HS-5 (cell line): ENCODE measurements at places on chromosomes 2 and 18.
A peak's percentile ranks its signal among the peaks of the same experiment; 100 is the strongest.

DNA sequence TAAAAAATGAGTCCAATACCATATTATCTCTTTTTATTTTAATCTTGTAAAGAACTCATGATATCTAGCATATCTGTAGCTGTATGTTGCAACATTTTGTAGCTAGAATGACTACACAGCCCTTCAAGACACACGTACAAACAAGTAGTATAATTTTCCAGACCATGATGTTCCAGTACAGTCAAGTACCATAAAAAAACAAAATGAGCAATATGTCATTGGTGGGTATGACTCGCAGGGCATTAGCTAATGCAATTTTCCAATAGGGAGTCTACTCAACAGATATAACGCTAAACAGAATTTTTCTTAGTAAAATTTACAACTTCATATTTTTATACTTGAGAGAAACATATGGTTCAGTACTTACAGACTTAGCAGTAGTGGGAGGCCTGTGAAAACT, 53.6 kb upstream of the UGP2 start:
- peak; percentile 68 for DNase-seq

DNA sequence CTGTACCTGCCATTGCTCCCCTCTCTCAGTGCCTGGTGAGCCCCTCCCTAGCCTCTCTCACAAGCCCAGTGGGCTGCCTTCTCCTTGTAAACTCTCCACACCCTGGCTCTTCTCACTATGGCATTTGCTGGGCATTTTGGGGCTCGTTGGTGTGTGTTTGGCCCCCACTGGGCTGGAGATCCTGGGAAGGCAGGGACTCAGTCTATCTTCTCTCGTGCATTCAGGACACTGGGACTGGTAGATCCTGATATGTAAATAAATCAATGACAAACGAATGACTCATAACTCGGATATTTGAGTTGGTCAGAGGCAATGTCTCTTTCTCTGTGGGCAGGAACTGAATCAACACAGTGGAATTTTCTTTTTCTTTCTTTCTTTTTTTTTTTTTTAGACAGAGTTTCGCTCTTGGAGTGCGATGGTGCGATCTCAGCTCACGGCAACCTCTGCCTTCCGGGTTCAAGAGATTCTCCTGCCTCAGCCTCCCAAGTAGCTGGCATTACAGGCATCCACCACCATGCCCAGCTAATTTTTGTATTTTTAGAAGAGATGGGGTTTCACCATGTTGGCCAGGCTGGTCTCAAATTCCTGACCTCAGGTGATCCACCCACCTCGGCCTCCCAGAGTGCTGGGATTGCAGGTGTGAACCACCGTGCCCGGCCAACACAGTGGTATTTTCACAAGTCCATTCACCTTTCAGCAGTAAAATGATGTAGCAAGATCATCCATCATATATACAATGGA, 144.6 kb upstream of the SPRED2 start:
- peak; percentile 89 for DNase-seq

- no peak for DNase-seq
These were observed 163.3 kb downstream of the SMAD7 start for GRCh38 chr18:48787203-48788151.

DNA sequence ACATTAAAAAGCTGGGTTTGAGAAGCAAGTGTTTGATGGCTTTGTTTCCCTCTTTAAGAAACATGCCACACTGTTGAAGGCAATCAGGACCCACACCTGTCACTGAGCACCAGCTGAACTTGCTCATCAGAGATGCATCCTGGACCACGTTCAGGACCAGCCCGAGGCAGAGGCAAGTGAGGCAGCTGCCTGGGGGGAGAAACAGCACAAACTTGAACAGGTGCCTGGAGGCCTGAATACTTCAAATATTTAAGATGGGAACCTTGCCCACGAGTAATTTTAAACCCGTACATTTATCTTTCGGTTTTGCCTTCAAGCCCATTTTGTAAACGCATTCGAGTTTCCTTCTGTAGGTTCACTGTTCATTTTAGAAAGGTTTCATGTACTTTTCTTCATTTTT, 421.3 kb downstream of the NYAP2 start:
- no peak for DNase-seq

- no peak for DNase-seq
These were observed 126.6 kb downstream of the SH3RF3 start for GRCh38 chr2:109255654-109256053.

GRCh38 chr18:50579061-50579774, 19.3 kb downstream of the MAPK4 start:
- no peak for DNase-seq

DNA sequence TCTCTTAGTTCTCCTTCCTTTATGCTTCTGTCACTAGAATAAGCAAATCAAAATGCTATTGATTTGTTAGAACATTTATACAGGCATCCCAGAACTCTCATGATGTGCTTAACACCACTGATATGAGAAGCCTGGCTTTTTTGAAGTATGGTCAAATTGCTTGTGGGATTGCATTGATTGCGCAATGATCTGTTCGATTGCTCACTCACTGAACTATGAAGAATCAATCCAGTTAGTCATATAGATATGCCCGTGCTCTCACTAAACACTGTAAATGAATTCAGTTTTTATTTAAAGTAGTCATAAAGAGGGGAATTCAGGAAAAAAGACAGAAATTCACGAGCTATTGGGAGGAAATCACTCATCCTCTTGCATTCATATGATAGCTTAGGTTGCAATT, 1237.8 kb downstream of the SUCLG1 start:
- peak; percentile 77 for DNase-seq

DNA sequence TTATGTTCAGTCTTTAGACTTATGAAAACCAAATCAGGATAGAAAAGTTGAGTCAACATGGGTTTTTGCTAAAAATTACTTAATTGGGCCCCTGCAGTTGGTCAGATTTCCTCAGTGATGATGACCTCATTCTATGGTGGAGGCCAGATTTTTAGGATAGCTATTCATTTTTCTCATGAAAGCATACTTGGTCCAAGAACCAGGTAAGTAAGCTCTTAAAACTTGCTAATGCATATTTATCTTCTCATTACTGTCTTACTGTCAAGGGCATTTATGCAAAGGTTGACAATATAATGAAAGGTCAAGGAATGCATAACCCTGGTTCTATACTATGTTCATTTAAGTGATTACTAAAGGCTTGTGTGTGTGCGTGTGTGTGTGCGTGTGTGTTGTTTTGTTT, 650.6 kb downstream of the SATB2 start:
- peak; percentile 64 for DNase-seq

DNA sequence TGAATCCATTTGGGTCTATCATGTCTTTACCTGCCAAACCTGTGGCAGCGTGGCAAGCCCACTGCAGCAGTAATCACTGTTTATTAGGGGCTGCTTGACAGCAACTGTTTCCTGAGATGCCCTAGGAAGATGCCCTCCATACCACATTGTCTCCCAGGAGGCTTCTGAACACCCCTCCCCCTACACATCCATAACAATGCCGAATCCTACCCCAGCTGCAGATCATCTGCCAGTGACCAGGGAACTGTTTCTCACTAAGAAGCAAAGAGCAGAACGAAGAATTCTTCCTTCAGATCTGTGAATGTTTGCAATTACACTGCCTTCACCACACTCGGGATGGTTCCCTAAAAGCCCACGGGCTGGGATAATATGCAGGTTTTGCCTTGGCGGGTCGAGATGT, 127.8 kb downstream of the VIT start:
- no peak for DNase-seq

DNA sequence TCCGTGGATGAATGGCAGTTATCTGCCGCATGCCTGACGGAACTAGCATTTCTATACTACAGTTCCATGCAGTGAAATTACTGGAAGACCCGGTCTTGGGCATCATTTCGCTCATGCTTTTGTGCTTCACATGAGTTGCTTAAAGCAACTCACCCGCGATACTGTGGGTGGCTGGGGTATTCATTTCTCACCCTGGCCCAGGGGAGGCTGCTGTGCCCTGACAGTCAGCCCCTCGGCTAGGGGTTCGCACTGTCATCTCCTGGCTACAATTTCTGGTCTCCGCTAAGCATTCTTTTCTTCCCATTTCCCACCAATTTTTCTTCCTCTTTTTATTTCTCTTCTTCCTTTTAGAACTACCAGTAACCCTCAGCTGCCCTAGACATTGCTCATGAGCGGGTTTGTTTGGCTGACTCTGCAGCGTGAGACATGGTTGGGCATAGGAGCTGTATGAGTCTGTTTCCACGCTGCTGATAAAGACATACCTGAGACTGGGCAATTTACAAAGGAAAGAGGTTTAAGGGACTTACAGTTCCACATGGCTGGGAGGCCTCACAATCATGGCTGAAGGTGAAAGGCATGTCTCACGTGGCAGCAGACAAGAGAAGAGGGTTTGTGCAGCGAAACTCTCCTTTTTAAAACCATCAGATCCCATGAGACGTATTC, 16.5 kb upstream of the CNDP2 start:
- no peak for DNase-seq
